Naive B cell (primary cell): ENCODE measurements at places on chromosomes 13 and 19.
A peak's percentile ranks its signal among the peaks of the same experiment; 100 is the strongest.

- DNase-seq: no peak
Measured at GRCh38 chr19:45955905-45956608, 17.6 kb downstream of the NOVA2 start.

DNA sequence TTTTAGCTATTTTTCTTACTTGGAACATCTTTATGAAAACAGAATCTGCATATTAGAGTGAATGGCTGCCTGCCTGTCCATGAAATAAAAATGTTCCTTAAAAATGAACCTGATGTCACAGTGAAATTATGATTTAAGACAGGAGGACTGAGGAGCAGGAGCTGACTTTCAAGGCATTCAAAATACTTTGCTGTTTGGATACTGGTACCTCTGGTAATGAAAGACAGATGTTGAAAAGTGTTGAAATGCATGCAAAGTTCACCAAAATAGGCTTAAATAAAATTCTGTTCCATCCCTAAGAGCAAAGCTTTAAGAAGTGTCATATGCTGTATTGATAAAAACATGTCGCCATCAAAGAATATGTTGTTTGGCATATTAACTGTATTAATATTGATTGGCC lies 1.7 kb downstream of the ARHGEF7 start:
- DNase-seq: no peak

- DNase-seq: no peak
Measured at GRCh38 chr13:94369972-94370436, 109.5 kb downstream of the DCT start.

DNA sequence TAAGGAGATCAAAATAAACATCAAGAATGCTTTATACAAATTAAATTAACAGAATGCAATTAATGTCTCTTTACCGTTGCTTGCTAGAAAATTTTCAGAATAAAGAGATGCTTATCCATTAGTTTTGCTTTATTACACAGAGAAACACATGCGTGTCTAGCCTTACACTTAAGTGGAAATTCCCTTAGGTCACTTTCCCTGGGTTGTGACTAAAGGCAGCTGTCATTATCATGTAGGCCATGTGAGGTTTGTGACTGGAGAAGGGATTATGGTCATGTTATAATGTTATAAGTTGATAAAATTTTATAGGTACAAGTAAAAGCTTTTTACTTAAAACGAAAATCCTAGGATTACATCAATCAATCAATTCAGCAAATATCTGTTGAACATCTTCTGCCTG lies 121.0 kb downstream of the KCNRG start:
- no peak for DNase-seq

- DNase-seq: no peak
Measured at GRCh38 chr13:19581675-19582074, 20.3 kb upstream of the TPTE2 start.

- no peak for DNase-seq
Measured at GRCh38 chr13:110132225-110132982, 174.6 kb downstream of the COL4A1 start.

- peak; percentile 0 for DNase-seq
Measured at GRCh38 chr13:103140001-103140671, 73.9 kb upstream of the SLC10A2 start.

GRCh38 chr13:45468635-45469034 lies 3.9 kb downstream of the COG3 start:
- no peak for DNase-seq
